ENCODE measurements at places on chromosomes 1 and 21. TPM values are rescaled to one million over a fixed set of nuclear protein-coding genes. Genes with fewer than 3 reads are reported as not detected.

GRCh38 chr1:46689897-46690296 lies 18.2 kb downstream of the TEX38 start:
- no peak for DNase-seq

GRCh38 chr1:205775717-205776056 lies 405 bp upstream of the RAB29 start:
- no peak for DNase-seq

DNA sequence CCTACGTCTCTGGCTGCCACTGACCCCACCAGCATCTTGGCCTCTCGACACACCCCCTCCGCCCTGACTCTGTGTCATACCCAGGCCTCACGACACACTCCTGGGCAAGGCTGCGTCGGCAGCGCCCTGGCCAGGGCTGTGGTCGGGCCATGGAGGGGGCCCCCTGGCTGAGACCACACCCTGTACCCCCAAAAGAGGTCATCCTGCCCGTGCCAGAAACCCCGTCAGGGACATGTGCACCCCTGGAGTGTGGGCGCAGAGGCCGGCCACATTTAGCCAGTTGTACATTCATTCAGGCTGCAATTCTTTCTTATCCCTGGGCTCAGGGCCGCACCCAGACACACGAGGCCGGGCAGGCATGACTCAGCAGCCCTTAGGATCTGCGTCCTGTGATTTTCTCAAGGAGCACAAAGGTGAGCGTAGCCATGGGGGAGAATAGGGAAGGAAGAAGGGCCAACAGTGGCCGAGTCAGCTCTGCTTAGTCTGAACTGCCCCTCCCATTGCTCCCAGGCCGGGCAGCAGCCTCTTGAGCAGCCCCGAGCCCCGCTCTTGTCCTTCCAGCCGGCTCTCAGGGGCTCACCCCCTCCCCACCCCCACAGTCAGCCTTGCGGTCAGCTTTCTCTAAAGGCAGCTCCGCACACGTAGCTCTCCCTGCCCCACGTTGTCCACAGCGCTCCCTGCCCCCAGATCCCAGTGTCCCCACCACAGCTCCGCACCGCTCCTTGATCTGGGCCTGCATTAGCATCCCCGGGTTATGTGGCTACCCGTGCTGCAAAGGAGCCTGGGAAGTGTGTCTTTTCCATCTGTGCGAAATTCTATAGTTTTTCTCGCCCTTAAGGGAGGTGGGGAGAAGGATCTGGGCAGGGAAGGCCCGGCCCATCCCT lies 7.9 kb downstream of the CSTB start:
- no peak for DNase-seq

DNA sequence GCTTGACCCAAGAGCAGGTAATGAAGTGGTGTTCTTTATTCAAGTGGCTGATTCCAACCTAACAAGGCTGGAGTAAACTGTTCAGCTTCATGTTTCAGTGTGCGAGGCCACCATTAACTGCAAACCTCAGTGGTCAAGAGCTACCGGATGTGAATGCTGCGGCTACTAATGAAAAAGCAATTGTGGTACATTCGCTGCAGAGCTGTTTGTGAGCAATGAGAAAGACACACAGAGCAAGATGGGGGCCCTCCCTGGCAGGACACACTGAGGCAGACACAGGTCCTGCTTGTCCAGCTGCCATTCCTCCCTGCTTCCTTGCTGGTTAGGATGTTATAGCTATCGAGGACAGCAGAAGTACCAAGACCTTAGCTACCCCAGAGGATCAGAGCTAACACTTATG lies 26.1 kb downstream of the SYF2 start:
- DNase-seq, result no peak

- DNase-seq, result no peak
These were observed 64.8 kb downstream of the ERG start for GRCh38 chr21:38433471-38433870.

DNA sequence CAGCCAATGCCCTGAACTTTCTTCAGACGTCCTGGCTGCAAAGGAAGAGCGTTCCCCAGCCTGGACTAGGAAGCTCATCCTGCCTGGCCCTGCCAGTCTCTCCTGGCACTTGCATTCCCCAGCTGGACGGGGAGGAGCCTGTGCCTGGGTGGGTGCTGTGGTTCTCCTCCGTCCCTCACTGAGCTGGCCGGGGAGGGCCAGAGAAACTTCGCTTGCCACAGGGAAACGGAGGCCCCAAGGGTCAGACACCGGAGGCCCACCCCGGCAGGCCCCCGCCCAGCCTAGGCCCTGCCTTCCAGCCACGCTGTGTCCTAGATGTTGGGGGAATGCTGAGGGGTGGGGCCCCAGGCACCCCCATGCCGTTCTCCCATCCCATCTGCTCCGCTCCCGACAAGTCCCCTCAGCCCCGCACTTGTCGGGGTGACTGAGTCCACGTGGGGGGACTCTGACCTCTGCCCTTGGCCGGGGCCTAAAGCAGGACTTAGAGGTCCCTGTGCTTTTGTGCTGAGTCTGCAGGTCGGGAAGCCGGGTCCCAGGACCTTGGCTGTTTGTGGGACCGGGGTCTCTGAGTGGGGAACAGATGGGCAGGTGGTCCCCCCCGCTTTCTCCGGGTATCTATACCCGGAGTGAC lies 4.8 kb downstream of the FTCD start:
- DNase-seq, result no peak

DNA sequence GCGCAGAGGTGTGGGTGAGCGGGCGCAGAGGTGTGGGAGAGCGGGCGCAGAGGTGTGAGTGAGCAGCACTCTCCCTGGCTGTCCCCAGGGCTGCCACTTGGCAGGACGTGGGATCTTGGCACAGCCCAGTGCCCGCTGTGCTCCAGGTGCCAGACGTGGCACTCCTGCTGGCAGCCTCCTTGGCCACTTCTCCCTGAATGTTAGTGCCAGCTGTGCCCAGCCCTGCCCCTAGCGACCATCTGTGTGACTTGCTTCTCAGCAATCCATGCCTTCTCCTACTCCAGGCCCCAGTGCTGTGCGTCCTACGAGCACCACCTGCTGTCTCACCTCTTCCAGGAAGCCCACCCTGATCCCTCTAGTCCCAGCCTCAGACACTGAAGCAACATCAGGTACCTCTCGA lies 30.5 kb downstream of the KRTAP10-1 start:
- DNase-seq, result no peak

DNA sequence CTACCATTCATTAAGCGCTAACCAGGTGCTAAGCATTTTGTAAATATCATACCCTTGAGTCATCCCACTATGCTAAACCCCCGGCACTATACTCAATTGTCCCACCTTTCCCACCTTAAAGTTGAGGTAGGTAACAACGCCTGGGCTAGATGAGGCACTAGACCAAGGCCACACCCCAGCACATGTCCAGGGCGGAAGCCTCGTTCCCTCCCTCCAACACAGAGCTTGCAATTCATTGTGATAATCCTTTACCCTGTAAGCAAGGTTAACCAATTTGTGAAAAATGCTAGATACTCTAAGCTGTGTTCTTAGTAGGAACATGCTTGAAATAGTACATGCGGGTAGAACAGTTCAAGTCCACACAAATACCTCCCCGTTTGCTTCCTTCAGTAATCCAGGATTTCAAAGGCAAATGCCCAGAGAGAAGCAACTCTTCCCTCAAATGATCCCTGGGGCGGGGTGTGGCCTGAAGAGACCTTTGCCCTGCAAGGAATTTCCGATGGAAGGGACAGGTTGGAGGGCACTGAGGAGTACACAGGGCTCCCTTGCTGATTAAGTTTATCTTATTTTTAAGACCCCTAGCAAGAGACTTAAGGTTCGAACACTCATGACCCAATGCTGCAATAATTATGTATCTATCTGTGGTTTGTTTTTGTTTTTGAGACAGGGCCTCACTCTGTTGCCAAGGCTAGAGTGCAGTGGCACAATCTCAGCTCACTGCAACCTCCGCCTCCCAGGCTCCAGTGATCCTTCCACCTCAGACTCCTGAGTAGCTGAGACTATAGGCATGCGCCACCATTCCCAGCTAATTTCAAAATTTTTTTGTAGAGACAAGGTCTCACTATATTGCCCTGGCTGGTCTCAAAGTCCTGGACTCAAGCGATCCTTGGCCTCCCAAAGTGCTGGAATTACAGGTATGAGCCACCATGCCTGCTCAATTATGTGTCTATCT lies 2.6 kb downstream of the RSPH1 start:
- DNase-seq, result no peak

DNA sequence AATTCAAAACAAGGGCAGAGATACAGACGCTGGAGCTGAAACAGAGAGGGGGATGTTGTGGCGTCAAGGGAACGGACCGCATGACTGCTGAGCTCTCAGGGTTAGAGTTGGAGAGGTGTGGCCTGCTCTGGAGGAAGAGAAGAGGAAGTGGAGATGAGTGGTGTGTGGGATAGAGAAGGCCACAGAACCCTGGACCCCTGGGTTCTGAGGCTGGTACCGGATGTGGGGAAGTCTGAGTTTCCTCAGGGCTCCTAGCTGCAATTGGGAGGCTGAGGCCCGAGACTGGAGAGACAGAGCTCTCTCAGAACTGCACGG lies 1.8 kb downstream of the BCAN start:
- no peak for DNase-seq

Gene SUSD4
- polyA plus RNA-seq, result 16.6 TPM

Gene PRKAA2
- polyA plus RNA-seq, result 16.6 TPM

Gene ZMPSTE24
- 60.3 TPM for polyA plus RNA-seq

Gene COG2
- 33.7 TPM for polyA plus RNA-seq

Gene PCNT
- 29.3 TPM for polyA plus RNA-seq

Measured in right renal cortex interstitium (tissue), 3 donors.